Psoas muscle (tissue), 8 donors: ENCODE measurements at places on chromosomes 3 and 15. TPM values are rescaled to one million over a fixed set of nuclear protein-coding genes. Genes with fewer than 3 reads are reported as not detected.
A peak's percentile ranks its signal among the peaks of the same experiment; 100 is the strongest.

- DNase-seq = no peak
Observed at GRCh38 chr15:53549697-53550305, 209.7 kb downstream of the WDR72 start.

DNA sequence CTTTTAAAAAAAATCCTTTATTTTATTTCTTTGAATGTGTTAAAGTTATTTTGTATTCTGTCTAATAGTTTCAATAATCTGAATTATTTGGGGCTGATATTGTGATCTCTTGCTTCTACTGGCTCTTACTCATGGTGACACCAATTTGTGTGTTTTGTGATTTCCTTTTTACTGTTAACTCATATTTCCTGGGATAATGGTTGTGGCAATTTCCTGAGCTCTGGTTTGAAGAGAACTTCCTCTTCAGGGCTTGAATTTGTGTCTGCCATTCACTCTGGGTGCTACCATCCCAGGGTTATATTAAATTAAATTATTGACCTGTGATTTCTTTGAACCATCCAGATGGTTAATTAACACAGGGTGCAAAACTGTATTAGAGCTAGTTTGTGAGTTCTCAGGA lies 60.4 kb upstream of the RNF7 start:
- no peak for DNase-seq

DNA sequence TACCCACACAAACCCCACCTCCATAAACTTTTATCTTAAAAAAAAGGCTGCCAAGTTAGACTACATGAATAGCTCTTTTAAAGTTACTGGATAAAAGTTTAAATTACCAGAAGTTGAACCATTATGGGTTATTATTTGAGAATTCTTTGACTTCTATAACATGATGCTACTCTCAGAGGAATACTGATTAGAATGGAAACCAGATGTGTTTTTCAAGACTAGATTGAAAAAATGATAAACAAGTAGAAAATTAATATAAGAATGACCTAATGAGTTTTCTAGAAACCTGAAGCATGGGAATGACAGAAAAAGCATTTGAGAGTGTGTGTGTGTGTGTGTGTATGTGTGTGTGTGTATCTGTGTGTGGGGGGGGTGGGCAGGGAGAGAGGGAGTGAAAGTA lies 12.4 kb upstream of the FGF7 start:
- DNase-seq = no peak

- no peak for DNase-seq
Observed at GRCh38 chr15:74364936-74365597, 2.4 kb downstream of the CYP11A1 start.

- no peak for DNase-seq
Observed at GRCh38 chr3:28645149-28645548, 296.5 kb upstream of the AZI2 start.

DNA sequence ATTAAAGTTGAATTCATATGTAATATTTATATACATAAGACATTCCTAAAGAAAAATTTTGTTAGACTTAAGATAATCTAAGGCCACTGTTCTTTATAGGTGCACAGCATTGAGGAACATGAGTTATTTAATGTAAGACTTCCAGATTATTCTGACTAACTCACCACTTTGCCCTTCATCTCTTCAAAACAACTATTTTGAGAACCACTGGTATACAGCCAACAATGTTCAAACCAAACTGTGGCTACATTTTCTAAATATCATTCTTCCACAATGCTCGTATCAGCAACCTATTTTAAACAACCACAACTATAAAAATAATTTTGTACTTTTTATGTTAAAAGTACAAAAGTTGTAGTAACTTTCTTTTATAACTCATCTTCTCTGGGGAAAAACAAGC lies 199.8 kb upstream of the ALCAM start:
- DNase-seq = no peak

- DNase-seq = no peak
Observed at GRCh38 chr3:24119321-24119751, 174.2 kb downstream of the NR1D2 start.

- DNase-seq = no peak
Observed at GRCh38 chr15:73368301-73369136, at the start of gene HCN4. Gene HCN4, minus strand, starts transcription at chr15:73368958. Its CDS starts 688 bp downstream, at chr15:73368270.

DNA sequence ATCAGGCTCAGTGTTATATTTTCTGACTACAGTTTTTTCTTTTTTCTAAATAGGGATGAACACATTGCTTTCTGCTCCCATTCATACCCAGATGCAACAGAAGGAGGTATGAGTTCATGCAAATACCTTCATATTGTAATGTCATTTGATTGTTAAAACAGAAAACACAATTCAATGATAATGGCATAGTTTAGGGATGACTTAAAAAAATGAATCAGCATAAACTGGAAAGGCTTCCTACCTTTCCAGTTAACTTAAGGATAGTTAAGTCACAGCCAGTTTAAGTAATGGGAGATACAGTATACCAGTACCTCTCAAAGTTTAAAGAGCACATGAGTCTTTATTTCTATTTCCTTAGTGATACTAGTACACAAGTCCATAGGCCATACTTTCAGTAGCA lies 24.9 kb downstream of the KNL1 start:
- no peak for DNase-seq

DNA sequence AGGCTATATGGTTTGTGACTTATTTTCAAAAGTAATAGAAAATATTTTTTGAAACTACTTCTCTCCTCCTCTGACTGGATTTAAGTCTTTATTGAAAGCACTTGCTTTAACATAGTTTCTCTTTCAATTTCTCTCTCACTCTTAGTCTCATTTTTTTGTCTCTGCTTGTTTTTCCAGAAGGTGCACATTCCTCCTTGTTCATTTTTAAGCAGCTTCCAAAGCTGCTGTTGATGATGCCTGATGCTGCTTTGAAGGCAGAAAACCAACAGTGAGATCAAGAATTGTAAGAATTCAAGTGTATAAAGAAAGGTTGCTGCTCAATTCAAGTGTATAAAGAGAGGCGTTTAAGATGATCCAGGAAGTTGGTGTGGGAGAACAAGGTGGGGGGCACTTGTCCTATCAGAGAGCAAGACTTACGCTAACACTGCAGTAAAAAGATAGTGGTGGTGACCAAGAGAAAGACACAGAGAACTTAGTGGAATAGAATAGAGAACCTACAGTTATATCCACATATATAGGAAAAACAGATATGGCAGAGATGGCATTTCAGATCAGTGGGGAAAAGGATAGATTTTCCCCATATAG lies 12.1 kb downstream of the NR2C2 start:
- no peak for DNase-seq

DNA sequence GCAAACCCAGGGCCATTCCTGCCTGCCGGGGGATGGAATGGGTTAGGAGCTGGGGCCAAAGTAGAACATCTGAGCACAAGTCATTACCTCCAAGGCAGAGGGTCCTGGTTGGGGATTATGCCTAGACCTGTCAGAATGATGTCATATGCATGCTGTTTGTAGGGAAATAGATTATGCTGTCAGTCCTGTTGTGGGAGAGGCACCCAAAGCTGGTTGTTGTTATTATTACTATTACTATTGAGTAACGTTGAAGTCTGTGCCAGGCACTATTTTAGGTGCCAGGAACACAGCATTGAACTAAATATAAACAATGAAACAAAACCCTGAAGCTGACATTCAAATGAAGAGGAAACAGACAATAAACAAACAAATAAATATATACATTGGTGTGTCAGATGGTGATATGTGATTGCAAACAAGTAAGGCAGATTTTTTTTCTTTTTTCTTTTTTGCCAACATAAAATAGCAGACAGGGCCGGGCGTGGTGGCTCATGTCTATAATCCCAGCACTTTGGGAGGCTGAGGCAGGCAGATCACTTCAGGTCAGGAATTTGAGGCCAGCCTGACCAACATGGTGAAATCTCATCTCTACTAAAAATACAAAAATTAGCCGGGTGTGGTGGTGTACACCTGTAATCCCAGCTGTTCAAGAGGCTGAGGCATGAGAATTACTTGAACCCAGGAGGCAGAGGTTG lies 2.0 kb downstream of the P4HTM start:
- no peak for DNase-seq

DNA sequence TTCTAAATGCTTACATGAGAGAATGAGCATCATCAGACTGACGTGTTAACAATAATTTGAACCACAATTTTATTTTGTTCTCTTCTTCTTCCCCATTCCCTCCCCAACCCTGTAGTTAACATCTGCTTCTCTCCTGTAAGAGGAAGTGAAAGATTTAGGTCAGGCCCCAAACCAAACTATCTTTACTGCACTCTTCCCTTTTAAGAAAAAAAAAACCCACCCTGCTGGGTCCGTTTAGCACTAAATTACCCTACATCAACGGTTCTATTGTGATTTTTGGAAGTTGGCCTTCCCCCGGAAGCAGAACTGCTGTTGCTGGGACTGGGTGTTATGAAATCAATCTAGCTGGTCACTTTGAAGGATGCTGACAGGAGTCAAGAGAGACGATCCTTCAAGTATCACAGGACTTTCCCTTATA lies 49.4 kb downstream of the NFKBIZ start:
- DNase-seq = no peak

GRCh38 chr15:85825719-85826118 lies 31.0 kb upstream of the KLHL25 start:
- no peak for DNase-seq

DNA sequence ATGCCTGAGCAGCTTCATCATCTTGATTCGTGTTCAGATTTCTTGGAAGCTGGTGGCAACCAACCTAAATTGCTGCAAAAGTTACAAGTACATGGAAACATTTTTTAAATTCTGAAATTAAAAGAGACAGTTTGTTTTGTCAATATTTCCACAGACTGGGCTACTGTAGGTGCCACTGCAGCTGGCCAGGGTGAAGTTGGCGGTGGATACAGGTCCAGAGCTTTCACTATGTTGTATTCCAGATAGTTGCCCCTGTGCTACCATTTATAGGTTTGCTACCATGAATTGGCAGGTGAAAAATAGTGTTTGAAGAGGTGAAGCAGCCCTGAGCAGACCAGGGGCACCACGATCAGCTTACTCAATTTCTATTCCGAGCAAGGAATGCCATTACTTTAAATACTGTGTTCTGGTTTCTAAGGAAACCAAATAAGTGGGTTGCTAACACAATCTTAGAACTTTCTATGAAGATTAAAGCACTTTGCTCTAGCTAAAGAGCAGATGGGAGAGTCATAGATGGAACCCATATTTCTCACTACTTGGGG lies 21.2 kb upstream of the SHC4 start:
- DNase-seq = no peak

GRCh38 chr15:67009576-67010569 lies 55.5 kb upstream of the SMAD3 start:
- DNase-seq = no peak

GRCh38 chr3:116440196-116440595 lies 5.1 kb downstream of the LSAMP start:
- DNase-seq = no peak

DNA sequence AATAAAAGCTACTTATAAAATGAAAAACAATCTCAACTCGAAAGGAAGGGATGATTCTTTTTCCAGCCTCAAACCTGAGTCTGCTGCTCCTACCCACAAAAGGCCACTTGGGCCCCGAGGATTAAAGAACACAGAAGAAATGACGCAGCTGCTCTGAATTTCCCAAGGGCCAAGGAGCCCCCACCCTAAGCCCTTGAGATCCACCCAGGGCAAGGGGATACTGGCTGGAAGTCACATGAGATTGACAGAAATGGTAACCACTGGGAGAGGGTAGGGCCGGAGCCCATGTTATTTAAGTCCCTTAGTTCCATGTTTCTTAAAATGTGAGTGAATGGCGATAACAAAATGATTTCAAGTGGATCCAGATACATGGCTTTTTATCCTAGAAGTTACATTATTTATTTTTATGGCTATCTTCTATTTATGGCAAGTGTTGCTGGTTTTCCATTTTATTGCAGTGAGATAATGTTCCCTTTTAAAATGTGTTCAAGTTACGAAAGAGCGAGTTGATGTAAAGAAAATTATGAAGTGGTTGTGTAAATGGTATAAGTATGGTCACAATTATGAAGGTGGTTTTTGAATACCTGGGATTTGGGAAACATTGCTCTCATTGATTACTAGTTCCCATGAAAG lies 16.8 kb downstream of the IGDCC4 start:
- peak; percentile 19 for DNase-seq

DNA sequence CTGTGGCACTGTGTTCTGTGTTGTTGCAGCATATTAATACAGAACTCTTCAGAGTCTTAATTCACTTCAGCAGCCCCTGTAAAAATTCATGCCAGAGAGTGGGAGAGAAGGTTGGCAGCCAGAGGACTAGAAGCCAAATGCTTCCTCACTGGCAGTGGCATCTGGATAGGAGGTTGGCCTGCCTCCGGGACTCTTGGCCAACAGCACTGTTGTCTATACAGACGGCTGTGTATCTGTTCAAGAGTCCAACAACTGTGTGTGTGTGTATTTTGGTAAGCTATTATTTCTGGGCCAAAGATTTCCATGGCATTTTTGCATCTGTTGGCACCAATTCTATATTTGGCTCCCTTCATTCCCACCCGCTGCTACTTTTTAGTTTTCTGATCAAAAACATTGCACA lies 156.0 kb upstream of the SOX2 start:
- DNase-seq = no peak

GRCh38 chr3:46542801-46543201 lies 23.3 kb downstream of the LRRC2 start:
- no peak for DNase-seq

DNA sequence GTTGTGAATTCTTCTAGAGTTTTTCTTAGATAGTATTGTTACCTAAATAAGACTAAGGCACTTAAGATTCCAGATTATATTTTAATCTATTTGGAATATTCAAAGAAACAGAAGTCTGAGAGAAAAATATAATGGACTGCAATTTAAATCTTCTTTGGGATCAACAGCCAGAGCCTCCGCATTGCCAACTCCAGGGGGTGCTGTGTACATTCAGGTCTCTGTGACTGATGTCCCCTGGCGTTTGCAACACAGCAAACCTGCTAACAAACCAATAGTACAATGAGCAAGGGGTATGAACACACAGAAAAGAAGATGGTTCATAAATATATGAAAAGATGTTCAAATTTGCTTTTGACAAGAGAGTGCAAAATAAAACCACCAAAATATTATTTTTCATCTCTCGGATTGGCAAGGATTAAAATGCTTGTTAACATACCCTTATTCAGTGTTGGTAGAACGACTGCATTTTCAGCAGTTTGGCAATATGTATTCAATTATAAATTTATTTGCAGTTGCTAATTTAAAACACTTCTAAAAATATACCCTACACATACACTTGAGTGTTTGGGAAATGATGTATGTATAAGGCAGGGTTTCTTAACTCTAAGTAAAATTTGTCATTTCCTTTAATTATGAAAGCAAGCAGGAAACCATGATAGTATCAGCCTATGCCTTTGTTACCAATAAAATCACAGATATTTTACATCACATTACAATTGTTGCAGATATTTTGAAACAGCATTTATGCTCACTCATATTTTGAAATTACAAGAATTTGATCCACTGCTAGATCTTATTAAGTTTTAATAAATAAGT lies 16.1 kb upstream of the TM4SF1 start:
- peak; percentile 53 for DNase-seq

- no peak for DNase-seq
Observed at GRCh38 chr15:96695426-96695825, 364.9 kb downstream of the NR2F2 start.

GRCh38 chr3:69384326-69384725 lies 1.6 kb downstream of the FRMD4B start:
- no peak for DNase-seq

The BCHE gene
- polyA plus RNA-seq = 0.70 TPM

The AGBL1 gene
- polyA plus RNA-seq = 3.1 TPM

The HEMK1 gene
- 12.8 TPM for polyA plus RNA-seq

The CSPG4 gene
- 8.1 TPM for polyA plus RNA-seq

The PLA2G4E gene
- 0.07 TPM for polyA plus RNA-seq

The ISL2 gene
- polyA plus RNA-seq = not detected

The C3orf22 gene
- not detected for polyA plus RNA-seq
